Stimulated activated CD4-positive, alpha-beta T cell treated with anti-CD3 and anti-CD28 coated beads, Interleukin-15, amount 100 ng/mL, for 1 hour (primary cell): ENCODE measurements at places on chromosomes 12 and 14.

- no peak for DNase-seq
Observed at GRCh38 chr12:114780746-114781399, 96.9 kb upstream of the TBX3 start.

DNA sequence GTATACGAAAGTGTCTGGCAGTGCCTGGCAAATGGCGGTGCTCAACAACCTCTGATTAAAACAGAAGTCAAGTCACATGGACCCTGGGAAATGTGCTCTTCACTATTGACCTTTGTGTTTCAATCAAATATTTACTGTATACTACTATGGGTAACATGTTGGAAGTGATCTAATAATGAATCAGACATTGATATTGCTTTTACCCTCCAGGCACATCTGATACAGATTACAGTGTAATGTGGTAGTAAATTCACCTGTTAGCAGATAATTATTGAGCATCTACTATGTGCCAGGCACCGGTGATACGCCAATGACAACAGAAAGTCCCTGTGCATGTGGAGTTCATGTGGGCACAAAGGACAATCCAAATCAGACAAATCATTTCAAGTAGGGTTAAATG, 63.1 kb downstream of the STON2 start:
- DNase-seq = no peak

DNA sequence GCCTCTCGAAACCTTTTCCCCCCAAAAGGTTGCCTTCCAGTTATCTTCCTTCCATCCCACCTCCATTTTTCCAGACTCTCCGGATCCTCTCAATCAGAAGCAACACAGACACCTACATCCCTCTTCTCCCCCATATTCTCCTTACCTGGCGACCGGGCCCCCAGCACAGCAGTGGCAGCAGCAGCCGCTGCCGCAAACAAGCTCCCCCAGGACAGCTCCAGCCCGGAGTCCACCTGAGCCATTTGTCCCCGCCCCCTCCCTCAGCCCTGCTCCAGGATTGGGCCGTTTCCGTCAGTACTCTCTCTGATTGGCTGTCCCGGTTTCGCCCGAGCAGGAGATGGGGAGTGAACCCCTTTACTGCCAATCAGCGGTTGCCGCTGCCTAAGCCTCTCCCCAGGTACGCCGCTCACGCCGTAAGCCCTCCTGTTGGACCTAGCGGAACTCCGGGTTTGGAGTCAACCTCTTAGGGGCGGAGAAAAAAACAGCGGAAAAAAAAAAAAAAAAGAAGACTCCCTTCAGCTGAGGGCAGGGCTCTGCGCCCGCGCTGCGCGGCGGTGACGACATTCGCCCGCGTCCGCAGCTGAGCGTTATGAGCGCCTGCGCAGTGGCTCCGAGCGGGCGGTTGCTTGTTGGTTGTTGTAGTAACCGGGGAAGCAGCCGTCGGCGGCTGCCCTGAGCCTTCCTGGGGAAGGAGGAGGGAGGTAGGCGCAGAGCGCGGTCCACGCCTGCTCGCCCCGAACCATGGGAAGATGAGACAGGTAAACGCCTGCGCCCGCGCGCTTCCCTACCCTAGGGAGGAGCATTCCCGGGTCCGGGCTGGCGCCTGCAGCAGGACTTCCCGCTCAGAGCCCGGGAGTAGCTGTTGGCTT, at the start of the genes ERG28 and TTLL5:
ERG28 (minus strand) TSS at position 247 of the 869 bp plus-strand sequence. CDS start 3,374 bp downstream, outside the sequence.
TTLL5 (plus strand) TSS at position 617 of the 869 bp plus-strand sequence. CDS start 1,904 bp downstream, outside the sequence.
- DNase-seq = peak; percentile 93

DNA sequence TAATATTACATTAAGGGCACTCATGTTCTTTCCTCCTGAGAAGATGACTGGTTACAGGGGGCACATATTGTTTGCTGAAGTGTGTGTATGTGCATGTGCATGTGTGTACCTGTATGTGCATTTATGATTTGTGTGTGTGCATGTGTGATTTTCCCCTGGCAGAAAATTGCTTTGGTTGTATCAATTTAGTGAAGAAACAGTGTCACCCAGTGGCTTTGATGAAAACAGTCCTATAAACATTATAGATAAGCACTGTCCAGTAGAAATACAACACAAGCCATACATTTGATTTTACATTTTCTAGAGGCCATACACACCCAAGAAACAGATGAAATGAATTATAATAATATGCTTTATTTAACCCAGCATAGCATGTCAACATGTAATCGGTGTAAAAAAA, 8.6 kb downstream of the PDE3A start:
- DNase-seq = no peak

GRCh38 chr14:23301288-23301968, 1.2 kb downstream of the PPP1R3E start:
- peak; percentile 97 for DNase-seq

DNA sequence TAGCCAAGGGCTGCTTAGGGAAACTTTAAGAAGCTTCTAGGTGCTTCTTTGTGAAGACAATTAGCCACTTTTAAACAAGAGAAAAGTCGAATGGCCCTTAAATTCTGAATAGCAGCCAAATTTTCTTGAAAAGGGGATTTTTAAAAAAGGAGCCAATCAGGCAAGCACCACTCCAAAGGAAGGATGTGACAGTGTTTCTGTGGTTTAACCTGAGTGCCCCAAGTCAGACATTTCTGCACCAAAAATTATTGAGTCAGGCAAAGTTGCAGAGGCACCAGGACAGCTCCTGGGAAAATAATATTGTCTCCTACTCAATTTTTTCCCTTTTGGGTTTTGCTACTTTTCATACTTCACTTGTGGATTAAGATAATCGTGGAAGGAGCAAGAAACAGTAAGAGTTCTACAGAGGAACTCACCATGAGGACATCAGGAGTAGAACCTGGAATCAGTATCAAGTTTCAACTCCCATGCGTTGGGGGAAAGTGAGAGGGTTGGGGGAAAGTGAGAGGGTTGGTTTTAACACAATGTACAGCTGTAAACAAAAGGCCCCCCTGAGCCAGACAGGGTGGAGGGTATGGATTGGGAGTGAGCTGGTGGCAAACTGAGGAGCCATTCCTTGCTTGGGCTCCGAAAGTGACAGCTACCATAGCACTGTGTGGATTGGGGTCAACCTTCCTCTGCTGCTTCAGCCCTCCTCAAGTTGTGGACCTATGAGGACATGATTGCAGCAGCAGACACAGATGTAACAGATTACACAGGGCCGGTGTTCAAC, 90.8 kb downstream of the SLC38A1 start:
- DNase-seq = no peak

DNA sequence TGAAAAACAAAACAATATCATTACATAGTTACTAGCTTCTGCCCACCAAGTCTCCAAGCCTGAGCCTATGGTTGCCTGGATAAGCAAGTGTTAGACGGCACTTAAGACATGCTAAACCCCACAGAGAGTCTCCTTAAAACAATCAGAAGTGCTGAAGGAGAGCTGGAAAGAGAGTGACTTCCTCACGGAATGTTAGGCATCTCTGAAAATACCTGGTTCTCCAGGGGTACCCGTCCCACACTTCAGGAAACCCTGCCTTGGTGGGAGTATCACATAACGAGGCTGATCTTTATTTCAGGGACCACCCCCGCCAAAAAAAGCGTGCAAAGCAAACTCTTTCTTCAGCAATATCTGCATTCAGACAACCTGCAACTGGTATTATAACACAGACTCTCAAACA, 18.3 kb downstream of the LHX5 start:
- DNase-seq = no peak

DNA sequence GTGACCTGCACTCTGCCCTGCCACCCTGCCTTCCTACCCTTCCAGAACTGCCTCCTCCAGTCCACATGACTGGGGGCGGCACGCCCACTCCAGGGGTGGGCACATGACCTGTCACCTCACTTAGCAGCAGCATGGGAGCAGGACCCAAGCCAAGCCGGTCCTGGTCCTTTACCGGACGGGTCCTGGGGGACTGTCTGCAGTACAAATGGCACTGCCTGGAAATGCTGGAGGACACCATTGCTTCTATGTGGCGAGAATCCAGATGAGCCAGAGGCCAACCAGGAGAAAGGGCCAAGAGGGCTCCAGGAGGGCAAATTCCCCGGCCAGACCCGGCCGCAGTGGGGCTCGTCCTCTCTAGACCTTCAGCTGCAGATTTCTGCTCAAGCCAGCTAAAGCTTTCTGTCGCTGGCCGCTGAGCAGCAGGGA, 33.1 kb downstream of the ITPK1 start:
- DNase-seq = no peak

DNA sequence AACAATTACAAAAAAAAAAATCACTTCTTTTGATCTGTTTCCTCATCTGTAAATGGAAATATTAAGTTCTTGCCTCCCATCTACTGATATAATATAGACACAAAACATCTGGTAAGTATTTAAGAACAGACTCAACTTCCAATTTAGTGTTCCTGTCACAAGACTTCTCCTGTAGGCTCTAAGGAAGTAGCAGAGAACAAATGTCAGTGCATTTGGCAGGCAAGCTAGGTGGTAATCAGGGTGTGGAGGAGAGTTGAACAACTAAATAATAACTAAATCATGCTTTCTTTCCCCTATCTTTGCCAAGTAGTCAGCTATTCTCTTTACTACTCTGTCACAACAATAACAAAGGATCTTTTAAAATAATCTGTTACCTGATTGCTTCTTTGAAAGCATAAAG, 22.1 kb downstream of the BAZ1A start:
- DNase-seq = no peak

DNA sequence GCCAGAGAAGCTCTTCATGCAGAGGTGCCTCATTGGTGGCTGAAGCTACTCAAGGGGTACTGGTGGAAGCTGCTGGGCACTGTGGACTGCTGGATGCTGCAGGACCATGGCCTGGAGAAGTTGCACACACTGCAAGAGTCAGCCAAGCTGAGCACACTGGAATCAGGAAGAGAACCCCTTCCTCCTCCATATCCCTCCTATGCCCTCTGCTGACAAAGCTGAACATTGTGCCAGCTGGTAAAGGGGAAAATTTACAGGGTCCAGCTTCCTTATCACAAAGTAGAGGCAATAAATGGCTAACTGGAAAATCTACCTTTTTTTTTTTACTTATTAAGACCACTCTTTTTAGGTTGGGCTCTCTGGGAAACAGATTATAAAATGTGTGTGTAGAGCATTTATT, 6.5 kb downstream of the CCDC175 start:
- DNase-seq = no peak

GRCh38 chr14:102539544-102540314, 30.2 kb upstream of the ANKRD9 start:
- no peak for DNase-seq

DNA sequence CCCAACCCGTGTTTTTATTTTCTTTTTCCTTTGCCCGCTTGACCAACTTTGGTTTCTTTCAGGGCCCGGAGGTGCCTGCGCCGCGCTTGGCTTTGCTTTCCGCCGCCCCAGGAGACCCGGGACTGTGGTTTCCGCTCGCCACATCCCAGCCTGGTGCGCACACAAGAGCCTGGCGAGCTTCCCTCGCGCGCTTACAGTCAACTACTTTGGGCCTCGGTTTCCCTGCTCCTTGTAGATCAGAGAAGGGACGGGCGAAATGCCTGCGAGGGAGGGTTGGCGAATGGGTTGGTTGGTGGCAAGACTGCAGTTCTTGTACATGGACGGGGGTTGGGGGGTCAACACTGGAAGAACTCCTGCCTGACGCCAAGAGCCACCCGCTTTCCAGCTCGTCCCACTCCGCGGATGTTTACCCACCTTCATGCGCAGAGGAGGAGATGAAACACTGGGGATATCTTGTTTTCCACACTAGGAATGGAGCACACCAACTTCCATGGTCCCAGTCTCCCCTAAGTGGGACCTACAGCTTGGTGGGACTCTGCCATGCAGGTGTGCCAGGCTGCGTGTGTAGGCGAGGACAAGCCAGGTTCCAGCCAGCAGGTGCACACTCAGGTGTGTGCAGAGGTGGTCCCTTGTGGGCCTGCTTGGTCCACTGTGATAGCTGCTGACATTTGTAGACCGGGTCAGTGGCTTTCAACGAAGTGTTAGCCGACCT, 16.6 kb upstream of the TBX3 start:
- DNase-seq = no peak

DNA sequence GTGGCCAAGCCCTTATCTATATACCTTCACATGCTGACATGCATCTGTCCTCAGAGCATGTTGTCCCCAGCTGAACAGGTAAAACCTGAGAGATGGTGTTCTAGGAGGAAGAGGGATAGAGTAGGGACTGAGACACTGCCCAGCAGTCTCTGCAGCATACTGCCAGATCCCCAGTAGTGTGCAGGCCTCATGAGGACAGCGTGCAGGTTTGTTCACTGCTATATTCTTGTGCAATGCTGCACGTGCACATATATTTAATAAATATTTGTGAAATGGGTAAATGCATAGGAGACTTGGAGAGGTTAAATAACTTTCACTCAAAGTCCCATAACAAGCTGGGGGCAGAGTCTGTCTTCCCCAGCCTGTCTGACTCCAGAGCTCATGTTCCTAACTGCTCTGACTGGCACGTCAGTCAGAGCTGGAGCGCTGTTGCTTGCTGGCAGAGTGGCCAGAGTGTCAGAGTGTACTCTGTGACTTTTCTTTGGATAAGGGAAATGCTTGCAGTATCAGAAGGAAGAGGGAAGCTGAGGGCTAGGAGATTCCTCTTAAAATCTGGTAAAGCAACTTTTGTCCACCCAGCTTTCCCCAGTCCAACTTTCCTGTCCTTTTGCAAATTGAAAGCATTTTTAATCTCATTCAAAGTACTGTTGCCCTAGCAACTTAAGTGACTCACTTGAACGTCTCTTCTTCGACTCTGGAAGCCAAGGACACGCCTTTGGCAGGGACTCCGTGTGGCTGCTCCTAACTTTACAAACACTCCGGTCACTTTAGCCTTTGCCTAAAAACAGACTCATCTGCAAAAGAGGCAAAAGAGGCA, 14.9 kb upstream of the POLR3B start:
- DNase-seq = no peak

DNA sequence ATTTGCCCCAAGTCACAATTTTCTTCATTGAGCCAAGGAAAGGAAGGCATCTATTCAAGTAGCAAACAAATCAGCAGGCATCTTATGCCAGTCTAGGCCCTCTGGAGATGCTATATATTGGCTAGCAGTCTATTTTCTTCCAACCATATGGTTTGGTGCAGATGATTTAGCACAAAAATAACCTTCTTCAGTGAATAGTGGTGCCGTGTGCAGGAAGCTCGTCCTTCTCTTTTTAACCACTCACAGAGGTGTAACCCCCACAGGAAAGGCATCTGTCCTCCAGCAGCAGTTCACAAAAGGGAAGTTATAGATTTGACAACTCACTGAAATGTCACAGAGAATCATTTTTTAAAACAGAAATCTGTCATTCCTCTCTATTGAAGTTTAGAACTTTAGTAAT, 445.7 kb upstream of the SYT1 start:
- no peak for DNase-seq

DNA sequence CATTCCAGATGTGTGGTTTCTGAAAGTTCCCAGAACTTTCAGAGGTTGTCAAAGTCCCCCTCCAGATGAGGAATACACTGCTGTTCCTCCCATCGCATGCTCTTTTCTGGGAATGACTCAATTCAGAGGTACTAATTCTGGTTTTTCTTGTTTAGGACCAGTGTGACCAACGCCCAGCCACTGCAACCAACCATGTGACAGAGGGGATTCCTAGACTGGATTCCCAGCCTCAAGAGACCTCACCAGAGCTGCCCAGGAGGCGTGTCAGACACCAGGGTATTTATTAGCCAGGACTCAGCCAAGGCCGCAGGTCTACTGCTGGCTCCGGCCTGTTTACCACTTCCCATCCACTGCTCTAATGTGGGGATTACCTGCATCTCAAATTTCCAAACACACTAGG, 24.2 kb downstream of the TRAFD1 start:
- no peak for DNase-seq

- no peak for DNase-seq
Observed at GRCh38 chr14:21264025-21264801, 5.0 kb downstream of the HNRNPC start.
